ENCODE measurements at places on chromosomes 12 and 14.

- DNase-seq, result no peak
Measured at GRCh38 chr12:120821878-120822277, 82.3 kb downstream of the SPPL3 start.

DNA sequence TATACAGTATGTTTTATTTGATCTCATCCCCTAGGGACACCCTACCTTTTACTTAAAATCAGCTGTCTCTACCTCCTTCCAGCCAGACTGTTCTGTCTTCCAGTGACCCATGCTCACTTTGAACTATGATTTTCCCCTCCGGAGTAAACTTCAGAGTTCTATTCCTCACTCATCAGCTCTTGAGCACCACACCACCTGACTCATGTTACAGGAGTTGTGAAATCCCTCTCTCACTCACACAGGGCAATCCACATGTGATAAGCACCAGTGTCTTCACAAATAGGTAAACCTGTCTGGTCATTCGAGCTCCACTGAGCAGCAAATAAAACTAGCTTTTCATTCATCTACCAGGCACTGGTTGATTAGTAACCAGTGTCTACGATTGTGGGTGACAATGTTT, 177.3 kb upstream of the BMP4 start:
- no peak for DNase-seq

GRCh38 chr12:38547586-38547985, 231.0 kb downstream of the ALG10B start:
- no peak for DNase-seq

DNA sequence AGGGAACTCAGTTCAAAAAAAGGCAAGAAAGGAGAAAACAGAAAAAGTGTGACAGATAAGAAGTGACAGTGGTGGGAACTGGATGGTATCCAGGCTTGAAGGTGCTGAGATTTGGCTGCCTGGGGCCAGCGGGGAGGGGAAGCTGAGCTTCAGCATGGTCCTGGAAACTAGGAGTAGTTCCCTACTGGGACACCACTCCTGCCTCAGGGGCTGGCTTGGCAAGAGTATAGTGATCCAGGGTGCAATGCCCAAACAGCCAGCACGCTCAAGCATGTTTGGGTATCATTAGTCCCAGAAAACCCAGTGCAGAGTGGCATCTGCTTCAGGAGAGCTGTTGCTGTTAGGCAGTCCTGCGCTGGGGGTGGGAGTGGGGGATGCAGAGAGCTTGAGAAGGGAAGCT, 49.5 kb upstream of the KTN1 start:
- DNase-seq, result no peak

- no peak for DNase-seq
Measured at GRCh38 chr12:95102916-95103671, 29.7 kb upstream of the NR2C1 start.

GRCh38 chr12:5473076-5473782, 41.3 kb downstream of the NTF3 start:
- no peak for DNase-seq

DNA sequence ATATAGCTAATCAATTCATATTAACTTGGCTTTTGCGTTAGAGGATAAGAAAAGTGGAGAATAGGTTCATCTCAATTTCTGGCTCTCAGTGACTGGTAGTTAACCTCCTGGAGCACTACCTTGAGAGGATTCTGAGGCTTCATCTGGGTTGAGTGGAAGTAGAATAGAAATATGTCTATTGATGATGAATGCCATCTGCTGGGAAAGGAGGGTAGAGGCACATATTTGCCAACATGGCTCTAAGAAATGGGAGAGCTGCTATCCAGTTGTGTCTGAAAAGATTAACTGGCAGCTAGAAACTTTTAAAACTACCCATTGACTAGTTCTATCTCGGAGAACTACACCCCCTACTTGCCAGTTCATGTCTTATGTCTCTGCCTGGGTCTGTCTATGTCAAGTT, 530.1 kb downstream of the NRXN3 start:
- no peak for DNase-seq

GRCh38 chr12:129886541-129886940, 17.3 kb downstream of the TMEM132D start:
- no peak for DNase-seq

GRCh38 chr12:63949902-63950301, 105.4 kb downstream of the SRGAP1 start:
- DNase-seq, result no peak

- DNase-seq, result no peak
Measured at GRCh38 chr14:82411298-82411697, 877.6 kb upstream of the SEL1L start.

DNA sequence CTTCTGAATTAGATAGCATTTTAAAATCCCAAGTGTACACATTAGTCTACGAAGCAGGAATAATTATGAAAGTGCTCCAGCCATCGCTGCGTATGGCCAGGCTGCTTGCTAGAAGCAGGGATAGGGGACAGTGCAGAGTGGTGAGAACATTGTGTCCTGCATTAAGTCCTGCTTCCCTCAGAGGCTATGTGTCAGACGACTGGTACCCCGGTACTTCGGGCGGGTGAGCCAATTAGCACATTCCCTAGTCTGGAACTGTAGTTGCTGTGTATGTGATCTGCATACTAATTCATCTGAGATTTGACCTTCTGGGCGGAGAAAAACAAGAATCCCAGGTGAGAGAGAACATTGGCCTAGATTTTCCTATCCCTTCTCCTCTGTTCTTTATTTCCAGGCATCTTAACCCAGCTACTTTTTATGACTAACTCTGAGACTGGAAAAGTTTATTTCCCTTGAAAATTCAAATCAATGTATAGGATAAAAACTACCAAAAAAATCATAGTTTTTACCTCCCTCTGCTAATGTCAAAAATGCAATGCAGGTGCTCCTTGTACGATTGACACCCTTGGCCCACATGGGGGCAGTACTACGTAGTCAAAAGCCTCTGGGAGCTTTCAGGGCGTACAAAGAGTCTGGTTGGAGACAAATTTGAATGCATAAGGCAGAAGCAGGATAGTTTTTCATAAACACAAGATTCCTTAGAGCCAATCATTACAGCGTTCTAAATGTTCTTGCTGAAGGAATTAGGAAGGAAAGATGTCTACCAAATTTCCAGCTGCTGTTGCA, 764.3 kb downstream of the NOVA1 start:
- DNase-seq, result no peak

- DNase-seq, result no peak
Measured at GRCh38 chr12:107530701-107531100, 154.9 kb upstream of the PWP1 start.

- no peak for DNase-seq
Measured at GRCh38 chr14:103348154-103348553, 14.1 kb downstream of the EIF5 start.

- no peak for DNase-seq
Measured at GRCh38 chr14:93683226-93683625, 105.1 kb downstream of the PRIMA1 start.

DNA sequence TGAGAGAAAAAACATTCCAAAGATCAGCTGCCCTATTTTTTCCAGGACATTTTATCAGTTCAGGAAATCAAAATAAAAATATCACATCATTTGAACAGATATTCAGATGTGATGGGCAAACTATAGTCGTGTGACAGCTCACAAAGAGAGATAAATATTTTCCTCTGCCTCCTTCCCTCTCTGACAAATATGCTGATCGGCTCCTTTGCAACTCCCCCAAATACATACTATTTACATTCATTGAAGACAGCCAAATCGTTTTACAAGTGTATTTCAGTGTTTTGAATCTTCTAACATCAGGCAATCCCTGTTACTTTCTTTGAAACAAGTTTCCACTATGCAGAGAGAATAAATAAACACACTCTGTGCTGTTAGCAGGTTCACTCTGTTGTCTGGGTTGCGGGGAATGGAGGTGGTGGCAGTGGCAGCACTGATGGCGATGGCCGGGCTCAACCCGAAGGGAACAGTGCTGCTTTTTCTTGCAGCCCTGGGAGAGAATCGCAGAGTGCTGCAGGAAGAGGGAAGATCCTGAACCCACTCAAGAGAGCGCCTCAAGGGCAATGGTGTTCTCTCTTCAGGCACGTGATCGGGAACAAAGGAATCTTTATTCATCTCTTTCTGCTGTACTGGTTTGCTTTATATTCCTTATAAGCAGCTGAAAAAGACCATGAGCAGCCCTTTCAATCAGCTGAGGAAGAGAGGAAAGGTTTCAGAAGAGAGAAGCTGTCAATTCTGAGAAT, 142.5 kb downstream of the PHLDA1 start:
- DNase-seq, result no peak

- DNase-seq, result no peak
Measured at GRCh38 chr12:43407816-43408645, 144.0 kb downstream of the ADAMTS20 start.

Measured in lower lobe of right lung (tissue), 2 donors.